ENCODE measurements at places on chromosomes 16 and 17.

GRCh38 chr17:76050538-76051467 lies 21.5 kb downstream of the SRP68 start:
- no peak for DNase-seq

DNA sequence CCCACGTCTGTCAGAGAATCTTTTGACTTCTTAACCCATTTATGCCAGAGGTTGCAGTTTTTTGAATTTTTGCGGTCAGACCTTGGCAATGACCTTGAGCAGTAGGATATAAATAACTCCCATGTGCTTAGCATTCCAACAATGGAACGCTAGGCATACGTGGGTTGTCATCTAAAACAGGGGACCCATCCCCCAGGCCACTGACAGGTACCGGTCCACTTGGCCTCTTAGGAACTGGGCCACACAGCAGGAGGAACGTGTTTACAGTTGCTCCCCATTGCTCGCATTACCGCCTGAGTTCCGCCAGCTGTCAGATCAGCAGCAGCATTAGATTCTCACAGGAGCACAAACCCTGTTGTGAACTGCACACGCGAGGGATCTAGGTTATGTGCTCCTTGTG lies 76.8 kb upstream of the LGALS9 start:
- no peak for DNase-seq

- DNase-seq: no peak
Measured at GRCh38 chr16:75088934-75089333, 27.6 kb downstream of the LDHD start.

DNA sequence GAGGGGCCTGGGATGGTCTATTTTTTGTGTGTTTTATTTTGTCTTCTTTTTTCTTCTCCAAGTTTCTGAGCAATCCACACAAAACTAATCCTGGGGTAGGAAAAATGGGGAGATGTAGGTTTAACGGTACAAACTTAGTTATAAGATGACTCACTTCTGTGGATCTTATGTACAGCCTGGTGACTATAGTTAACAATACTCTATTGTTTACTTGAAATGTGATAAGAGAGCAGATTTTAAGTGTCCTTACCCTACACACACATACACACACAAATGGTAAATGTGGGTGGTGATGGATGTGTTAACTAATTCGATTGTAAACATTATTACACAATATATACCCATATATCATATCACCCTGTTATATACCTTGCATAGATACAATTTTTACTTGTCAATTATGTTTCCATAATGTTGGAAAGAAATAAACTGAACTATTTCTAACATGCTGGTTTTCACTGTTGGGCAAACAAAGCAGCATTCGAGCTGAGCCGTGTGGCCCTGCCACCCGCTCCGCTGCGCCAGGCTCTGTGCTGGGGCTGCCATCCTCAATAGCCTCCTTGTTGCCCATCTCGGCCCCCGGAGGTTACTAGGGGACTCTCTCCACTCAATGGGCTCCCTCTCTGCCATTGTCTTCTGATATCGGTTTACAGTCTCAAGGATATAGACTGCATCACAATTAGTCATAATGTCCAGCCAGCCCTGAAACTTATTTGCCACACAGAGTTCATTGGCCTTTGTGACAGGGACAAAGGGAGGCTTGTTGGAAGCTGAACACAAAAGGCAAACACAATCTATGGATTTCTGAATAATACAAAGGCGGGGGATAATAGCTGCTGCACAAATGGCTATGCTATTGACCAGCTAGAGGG lies 380.3 kb upstream of the MAF start:
- no peak for DNase-seq

GRCh38 chr17:21392266-21392665 lies 16.1 kb downstream of the KCNJ12 start:
- no peak for DNase-seq

DNA sequence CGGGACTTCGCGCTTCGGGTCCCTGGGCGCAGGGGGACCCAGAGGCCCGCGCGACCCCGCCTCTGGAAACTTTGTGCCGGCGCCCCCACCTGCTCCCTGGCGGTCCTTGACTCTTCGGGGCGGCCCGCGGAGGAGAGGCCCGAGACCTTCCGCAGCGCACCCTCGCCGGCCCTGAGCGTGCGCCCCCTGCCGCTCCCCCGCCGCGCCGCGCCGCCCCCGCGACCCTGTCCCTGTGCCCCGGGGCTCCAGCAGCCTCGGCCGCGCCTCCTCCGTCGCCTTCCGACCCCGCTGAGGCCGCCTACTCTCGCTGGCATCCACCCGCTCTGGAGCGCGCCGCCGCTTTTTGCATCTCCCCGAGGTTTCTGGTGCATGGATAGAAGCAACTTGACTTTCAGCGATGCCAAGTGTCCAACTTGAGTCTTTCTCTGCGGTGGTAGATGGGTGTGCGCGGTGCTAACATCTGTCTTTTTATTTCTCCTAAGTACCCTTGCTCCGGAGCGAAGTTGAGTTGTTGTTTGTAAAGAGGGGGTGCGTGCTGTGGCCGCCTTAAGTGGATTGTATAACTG lies 414 bp downstream of the DUSP14 start:
- peak; percentile 36 for DNase-seq

DNA sequence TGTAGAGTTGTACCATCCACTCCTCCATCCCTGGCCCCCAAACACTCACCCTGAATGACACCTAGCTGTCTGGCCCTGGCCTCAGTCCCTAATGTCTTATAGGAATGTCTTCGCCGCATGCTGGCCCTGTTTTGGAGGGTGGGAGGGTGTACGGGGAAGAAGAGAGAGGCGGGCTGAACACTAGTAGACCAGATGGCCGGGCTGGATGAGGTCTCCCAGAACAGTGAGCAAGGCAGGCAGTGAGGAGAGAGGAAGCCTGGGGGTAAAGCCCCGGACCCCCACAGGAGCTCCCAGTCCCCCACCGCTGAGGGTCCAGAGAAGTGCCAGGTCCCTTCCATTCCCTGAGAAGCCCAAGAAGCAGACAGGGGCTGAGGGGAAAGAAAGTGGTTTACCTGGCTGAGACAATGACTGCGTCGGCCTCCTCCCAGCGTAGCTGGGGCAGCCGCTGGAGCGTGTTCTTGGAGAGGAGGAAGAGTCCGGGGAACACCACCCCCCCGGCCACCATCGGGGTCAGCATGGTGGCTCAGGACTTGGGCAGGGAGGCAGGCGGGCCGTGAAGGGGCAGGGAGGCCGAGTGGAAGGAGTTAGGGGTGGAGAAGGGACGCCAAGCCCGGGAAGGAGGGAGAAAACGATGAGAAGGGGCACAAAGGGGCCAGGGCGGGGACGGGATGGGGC lies 923 bp downstream of the TLCD3B start:
- no peak for DNase-seq

GRCh38 chr16:84358601-84359295 lies 9.6 kb upstream of the ATP2C2 start:
- DNase-seq: no peak

- DNase-seq: no peak
Measured at GRCh38 chr16:69179328-69180010, 7.5 kb upstream of the SNTB2 start.

DNA sequence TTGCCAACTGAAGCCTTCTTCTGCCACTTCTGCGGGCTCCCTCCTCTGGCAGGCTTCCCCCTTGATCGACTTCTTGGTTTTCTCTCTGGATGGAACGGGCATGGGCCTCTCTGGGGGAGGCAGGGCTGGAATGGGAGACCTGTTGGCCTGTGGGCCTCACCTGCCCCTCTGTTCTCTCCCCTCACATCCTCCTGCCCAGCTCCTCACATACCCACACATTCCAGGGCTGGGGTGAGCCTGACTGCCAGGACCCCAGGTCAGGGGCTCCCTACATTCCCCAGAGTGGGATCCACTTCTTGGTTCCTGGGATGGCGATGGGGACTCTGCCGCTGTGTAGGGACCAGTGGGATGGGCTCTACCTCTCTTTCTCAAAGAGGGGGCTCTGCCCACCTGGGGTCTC lies 6.5 kb upstream of the LASP1NB start:
- no peak for DNase-seq

- DNase-seq: no peak
Measured at GRCh38 chr17:57269598-57270255, 13.4 kb downstream of the MSI2 start.

DNA sequence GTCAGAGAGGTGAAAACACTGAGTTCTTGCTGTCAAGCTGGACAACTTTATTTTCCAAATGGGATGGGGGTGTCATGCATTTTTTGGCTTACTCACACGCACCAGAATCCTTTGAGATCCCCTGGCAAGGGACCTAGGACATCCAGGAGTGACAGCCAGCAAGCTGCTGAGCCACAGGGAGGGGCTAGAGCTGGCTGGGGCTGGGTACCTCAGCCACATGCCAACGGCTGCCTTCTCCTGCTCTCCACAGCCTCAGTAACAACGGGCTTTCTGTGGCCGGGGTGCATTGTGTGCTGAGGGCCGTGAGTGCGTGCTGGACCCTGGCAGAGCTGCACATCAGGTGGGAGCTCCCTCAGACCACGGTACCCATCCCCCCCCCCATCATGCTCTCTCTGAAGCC lies 47.6 kb downstream of the NLRC5 start:
- no peak for DNase-seq

DNA sequence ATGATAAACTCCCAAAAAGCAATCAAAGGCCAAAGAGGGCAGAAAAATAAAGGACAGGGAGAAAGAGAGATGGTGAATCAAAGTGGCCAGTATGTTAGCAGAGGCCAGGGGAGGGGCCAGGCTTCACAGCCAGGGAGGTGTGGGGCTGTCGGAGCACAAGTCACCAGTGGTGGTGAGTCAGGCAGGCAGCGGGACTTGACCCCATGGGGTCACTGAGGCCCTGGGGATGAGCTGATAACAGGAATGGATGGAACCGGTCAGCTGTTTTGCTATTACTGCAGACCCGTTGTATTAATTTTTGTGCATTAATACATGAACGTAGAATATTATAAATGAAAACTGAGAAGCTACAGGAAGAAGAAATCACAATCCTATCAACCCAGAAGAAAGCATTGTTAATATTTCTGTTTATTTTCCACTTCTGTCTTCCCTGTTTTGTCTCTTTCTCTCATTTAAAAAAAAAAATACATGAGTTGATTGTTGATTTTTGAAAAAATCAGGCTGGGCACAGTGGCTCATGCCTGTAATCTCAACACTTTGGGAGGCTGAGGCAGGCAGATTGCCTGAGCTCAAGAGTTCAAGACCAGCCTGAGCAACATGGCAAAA lies 106.9 kb downstream of the SOCS1 start:
- DNase-seq: no peak
